ENCODE measurements at places on chromosomes 7 and 10. TPM values are rescaled to one million over a fixed set of nuclear protein-coding genes. Genes with fewer than 3 reads are reported as not detected.

DNA sequence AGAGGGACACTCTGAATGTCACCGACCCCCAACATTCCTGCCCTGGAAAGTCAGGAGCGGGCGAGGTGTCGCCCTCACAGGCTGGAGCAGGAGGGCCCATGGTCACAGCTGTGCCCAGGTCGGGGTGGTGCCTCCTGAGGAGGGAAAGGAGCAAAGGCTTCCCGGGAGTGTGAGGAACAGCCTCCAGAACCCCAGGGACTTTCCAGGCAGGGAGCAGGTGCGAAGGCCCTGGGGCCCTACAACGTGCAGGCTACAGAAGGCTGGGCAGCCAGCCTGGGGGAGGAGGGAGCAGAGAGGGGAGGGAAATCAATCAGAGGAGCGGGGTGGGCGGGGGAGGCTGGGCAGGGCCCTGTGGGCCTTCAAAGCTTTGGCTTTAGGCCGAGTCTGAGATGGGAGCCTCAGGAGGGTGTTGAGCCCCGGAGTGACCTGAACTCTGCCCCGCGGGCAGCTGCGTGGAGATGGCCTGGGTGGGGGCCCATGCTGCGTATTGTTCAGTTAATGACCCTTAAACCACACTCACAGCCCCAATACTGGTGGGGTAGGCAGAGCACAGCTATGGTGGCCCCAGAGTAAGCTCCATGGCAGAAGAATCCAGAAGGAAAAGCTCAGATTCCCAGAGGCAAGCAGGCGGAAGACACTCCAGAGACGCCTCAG, 44.2 kb upstream of the PPP2R2D start:
- peak; percentile 18 for DNase-seq

CRYGN gene
- 0.79 TPM for total RNA-seq

CREM gene
- 20.0 TPM for total RNA-seq

GRCh38 chr7:98137826-98138151, 31.1 kb downstream of the LMTK2 start:
- DNase-seq: no peak

OPALIN gene
- total RNA-seq: not detected

PDE6C gene
- total RNA-seq: not detected

GRCh38 chr10:51397695-51398094, 301.7 kb downstream of the CSTF2T start:
- no peak for DNase-seq

KIAA1549 gene
- total RNA-seq: 11.9 TPM

CALD1 gene
- total RNA-seq: 107 TPM

TRIM50 gene
- total RNA-seq: not detected

TCERG1L gene
- 3.3 TPM for total RNA-seq

ZNF239 gene
- total RNA-seq: 16.2 TPM

GRCh38 chr10:9608602-9609001, 1409.1 kb upstream of the CELF2 start:
- no peak for DNase-seq

OR2A12 gene
- total RNA-seq: not detected

DNA sequence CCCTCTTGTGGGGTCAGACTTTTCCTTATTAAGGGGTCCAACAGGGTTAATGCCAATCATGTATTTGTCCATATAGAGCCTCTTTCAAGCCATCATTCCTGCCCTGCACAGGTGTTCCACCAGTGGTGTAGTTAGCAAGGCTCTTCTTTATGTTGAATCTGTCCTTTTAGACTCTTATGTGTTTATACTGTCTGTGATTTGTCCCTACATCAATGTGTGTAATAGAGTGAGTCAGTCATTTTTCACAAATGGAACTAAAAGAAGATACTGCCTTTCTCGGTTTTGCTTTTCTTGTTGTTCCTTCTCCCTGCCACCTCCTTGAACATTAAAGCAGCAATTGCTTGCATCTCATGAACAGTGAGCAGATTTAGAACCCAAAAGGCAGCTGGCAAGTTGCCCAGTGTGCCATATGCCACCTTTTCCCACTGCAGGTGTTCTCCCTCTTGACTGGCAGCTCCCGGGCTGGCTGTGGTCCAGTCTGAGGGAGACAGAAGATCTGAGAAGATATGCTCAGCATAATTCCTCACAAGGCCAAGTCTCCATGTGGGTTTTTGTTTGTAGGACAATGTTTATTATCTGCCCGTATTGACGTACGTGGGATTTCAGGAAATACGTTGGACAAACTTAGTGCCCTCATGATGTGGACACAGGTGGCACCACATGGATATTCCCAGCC, 154.1 kb downstream of the LHFPL3 start:
- no peak for DNase-seq

CDHR3 gene
- 3.8 TPM for total RNA-seq

- no peak for DNase-seq
These were observed 15.4 kb downstream of the LIMK1 start for GRCh38 chr7:74099031-74099430.

- DNase-seq: no peak
These were observed 79.1 kb upstream of the PDCD4 start for GRCh38 chr10:110792476-110793125.

GRCh38 chr10:78568620-78569019, 500.1 kb upstream of the ZMIZ1 start:
- no peak for DNase-seq

DNA sequence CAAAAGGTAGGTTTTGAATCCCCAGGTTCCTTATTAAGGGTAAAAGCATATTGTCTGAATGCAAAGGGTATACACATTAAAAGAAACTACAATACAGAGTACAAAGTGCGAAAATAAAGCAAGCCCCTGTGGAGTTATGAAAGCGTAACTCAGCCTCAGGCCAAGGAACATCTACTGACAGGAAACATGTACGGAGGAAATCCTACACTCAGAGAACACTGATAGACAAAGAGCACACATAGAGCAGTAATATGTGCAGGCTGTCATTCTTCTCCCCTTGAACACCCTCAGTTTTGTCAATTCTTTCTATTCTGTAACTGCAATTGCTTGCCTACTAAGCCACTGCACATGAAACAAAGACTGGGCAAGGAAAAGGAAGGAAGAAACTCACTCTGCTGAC, 150.2 kb downstream of the DGKB start:
- no peak for DNase-seq

DNA sequence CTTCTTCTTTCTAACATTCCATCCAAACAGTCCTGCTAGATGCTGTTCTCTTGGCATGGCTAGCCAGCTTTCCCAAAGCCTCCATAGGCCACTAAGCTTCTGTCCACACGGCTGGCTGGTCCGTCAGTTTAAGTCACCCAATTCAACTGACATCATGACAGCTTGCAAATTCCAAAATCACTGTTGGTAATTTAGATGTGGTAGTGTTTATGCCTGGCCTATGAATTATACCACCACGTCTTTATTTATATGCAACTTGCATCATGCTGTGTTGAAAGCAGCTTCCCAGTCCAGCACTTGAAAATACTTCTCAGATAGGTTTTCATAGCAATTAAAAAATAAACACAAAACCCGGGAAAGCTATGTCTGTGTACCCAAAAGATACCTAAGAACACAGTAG, 2.2 kb upstream of the VIM start:
- DNase-seq: no peak

GRCh38 chr10:61673360-61673759, 10.6 kb downstream of the CABCOCO1 start:
- no peak for DNase-seq

Data from H9 (cell line).